ENCODE measurements at places on chromosomes 7 and 10.
A peak's percentile ranks its signal among the peaks of the same experiment; 100 is the strongest.

DNA sequence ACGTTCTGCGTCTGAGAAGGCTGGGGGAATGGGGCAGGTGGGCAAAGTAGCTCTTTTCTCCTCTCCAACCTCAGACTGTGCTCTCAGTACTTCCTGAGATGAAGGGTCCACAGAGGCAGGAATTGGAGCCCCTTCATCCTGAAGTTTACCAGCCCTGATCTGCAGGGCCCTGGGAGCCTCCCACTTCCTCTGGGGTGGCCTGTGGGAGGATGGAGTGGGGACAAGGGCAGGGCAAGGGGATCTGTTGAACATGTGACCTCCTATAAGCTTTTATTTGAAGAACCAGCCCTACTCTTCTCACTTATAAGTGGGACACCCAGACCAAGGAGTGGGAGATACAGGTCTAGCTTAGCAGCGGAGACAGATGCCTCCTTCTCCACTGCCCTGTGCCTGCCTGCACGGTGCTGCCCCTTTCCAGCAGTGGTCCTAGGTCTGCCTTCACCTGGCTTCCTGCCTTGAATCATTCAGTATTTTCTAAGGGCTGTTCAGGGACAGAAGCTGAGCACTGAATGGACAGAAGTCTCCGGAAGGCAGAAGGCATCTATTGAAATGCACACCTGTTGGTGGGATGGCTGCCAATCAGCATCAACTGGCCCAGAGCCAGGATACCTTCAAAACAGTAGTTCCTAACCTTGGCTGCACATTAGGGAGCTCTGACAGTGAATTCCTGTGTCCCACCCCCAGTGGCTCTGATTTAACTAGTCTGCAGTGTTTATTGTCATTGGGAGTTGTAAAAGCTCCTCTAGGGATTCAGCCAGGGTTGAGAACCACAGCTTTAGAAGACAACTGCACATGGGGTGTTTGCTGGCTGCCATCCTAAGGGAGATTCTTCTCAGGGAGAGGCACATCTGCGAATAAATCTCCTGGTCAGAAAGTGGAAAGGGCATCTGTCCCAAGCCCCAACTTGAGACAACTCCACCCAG lies 2.7 kb upstream of the ARHGAP22 start:
- DNase-seq, result no peak

GRCh38 chr10:114525368-114525949 lies 121.2 kb upstream of the AFAP1L2 start:
- no peak for DNase-seq

GRCh38 chr7:71900556-71900955 lies 511.6 kb downstream of the CALN1 start:
- DNase-seq, result no peak

DNA sequence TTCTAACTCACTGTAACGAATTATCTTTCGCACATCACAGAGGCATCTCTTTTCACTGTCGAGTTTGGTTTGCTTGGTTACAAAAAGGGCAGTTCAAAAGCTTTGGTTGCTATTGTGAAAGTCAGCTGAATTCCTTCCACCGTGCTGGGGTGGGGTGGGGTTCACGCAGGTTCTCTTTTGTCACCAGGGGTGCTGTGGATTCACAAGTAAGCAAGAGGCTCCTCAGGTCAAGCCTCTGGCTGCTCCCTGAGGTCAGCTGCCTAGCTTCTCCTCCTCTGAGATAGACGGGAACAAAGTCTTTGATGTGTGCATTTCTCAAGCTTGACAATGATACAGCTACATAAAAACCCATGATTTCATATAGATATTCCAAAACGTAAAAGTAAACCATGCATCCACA lies 47.7 kb downstream of the EGFR start:
- DNase-seq, result no peak

GRCh38 chr10:30538086-30538485 lies 91.5 kb downstream of the LYZL2 start:
- DNase-seq, result no peak

DNA sequence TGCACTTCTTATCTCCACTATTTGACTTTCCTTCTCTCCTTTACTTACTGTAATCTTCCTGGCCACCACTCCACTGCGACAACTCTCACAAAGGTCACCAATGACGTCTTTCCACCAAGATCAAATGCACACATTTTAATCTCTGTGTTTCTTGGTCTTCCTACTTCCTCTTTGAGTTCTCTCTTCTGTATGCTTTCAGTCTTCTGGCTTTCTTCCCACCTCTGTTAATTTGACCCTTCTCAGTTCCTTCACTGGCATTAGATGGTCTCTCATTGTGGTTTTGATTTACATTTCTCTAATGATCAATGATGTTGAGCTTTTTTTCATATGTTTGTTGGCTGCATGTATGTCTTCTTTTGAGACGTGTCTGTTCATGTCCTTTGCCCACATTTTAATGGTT lies 31.9 kb downstream of the FAM107B start:
- no peak for DNase-seq

GRCh38 chr7:151518105-151518946 lies 1.4 kb downstream of the RHEB start:
- DNase-seq, result peak; percentile 65

DNA sequence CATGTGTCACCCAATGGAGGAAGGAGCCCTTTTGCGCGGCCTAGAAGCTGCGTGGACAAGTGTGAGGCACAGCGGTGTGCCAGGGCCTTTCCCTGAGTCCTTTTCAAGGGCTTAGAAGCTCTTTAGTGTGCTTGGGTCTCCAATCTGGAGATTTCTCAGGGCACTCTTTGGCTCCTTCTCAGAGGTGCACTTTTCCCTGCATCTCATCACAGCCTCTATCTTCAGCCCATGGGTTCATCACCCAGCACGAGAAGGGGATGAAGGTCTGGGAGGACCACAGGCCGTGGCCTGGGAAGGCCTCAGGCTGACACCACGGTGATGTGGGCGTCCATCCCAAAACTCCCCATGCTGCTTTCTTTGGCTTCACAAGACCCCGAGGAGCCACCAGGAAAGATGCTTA lies 233.4 kb downstream of the TEX36 start:
- DNase-seq, result no peak

DNA sequence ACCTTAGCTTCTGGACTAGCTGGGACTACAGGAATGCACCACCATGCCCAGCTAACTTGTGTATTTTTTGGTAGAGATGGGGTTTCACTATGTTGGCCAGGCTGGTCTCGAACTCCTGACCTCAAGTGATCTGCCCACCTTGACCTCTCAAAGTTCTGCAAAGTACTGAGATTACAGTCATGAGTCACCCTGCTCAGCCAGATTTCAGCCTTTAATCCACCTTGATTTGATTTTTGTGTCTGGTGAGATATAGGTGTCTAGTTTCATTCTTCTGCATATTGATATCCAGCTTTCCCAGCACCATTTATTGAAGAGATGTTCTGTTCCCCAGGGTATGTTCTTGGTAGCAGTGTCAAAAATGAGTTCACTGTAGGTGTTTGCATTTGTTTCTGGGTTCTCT lies 20.1 kb upstream of the CYP3A7 start:
- no peak for DNase-seq

GRCh38 chr10:97686301-97686961 lies 610 bp downstream of the AVPI1 start:
- no peak for DNase-seq

DNA sequence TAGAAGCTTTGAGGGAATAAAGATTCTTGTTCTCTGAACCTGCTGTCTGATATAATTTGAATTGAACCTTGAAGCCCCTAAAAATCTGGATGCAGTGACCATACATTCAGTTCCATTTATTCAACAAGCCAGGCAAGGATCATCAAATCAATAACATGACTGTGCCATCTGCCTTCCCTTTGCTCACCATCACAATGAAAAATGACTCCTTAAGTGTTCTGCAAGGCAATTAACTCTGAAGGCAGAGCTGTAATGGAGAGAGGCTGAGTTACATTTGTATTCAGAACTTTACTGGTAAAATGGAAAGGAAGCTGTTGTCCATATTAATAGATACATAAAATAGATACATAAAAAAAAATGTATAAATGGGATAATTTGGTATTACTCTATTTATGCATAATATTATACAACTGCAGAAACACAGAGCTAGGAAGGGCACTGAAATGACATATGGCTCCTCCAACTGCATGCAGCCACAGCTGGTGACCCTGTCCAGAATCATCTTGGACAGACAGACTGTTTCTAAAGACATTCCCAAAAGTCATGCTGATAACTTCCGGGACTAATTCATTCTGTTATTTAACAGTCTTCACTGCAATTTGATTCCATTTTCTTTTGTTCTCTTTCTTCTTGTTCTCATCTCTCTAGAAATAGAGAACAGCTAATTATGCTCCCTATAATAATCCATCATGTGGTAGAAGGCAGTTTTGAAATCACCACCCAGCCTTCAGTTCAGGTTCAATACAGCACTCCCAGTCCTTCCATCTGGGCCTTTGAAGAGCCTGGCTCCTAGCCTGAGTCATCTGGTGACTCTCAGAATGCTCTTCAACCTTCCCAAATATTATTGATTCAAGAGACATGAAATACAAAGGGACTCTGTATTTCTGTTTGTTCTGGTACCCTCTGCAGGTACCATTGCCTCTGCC lies 412.6 kb downstream of the GFRA1 start:
- no peak for DNase-seq

GRCh38 chr10:60573336-60573735 lies 183.7 kb upstream of the ANK3 start:
- DNase-seq, result peak; percentile 45

DNA sequence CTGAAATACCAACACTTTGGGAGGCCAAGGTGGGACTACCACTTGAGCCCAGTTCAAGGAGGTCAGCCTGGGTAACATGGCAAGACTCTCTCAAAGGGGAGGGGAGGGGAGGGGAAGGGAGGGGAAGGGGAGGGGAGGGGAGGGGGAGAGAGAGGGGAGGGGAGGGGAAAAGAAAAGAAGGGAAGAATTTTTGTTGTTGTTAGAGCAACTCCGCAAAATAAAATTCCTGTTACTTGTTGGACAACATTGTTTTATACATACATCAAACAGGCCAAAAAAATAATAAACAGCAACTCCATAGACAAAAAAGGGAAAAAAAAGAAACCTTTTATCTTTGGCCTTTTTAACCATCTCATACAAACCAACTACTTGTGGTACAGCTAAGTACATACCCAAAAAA lies 57.3 kb upstream of the TRIM24 start:
- no peak for DNase-seq

- DNase-seq, result peak; percentile 77
Measured at GRCh38 chr10:6401558-6402348, 178.3 kb downstream of the PRKCQ start.

DNA sequence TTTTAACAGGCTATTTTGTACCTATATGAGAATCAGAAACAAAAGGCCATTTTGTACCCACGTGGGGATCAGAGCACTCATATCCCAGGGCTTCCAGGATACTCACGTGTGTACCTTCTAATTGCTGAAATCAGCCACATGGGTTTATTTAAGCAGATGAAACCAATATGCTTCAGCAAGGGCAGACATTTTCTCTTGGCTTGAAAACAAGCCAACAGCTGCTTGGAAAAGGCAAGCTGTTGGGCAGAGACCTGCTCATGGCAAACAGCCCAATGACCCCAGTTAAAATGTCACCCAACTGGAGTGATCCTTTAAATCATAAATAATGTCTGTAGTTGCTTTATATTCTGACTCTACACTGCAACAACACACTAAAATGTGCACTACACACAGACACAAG lies 26.5 kb upstream of the TOMM7 start:
- peak; percentile 89 for DNase-seq
